GM12878 (cell line): ENCODE measurements at places on chromosomes 7 and 10. TPM values are rescaled to one million over a fixed set of nuclear protein-coding genes. Genes with fewer than 3 reads are reported as not detected.
A peak's percentile ranks its signal among the peaks of the same experiment; 100 is the strongest.

DNA sequence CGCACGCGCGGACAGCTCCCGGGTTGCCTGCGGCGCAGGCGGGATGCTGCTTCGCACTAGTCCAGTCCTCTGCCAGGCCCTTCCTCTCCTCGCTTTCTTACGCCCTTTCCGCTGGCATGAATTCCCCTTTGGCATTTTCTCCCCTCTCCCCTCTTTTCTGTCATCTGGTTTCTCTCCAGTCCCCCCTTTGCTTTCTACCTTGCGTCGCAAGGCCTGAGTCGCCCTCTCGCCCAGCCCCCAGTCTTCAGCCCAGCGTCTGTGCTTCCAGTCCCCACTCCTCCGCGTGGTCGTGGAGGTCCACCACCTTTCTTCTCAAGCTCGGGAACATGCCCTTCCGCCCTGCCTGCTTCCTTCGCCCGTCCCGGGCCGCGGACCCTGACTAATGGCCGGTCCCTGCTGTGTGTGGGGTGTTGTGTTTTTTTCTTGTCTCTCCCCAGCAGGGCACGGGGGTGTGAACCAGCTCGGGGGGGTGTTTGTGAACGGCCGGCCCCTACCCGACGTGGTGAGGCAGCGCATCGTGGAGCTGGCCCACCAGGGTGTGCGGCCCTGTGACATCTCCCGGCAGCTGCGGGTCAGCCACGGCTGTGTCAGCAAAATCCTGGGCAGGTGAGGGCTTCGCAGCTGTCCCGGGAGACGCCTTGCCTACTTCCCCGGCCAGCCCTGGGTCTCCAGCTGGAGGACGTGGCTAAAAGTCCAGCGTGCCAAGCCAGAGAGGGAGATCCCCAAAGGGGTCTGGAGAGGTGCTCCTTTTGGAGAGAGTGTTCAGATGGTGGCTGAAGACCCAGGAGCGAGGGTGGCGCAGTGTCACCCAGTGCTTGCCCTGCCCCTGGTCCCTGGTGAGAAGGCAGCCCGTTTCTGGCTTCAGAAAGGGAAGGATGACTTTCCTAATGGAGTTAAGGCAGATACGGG lies 4.2 kb downstream of the PAX2 start:
- no peak overlapping the region for H3K27ac ChIP-seq
- no peaks in the 10 kb centered on the region for H3K4me1 ChIP-seq
- DNase-seq: no peak
- H3K4me3 ChIP-seq: no peak overlapping the region

The H2BK1 gene
- 0.54 TPM in 1 of 2 replicates, not detected in the other for total RNA-seq

The ADGRA1 gene
- total RNA-seq: not detected in 2 replicates

GRCh38 chr10:26994743-26995142 lies 105.6 kb downstream of the ANKRD26 start:
- no peak for DNase-seq
- no peaks in the 10 kb centered on the region for H3K36me3 ChIP-seq
- no peaks in the 10 kb centered on the region for H3K4me1 ChIP-seq
- no peaks in the 10 kb centered on the region for H3K27me3 ChIP-seq
- H3K27ac ChIP-seq: no peak overlapping the region

DNA sequence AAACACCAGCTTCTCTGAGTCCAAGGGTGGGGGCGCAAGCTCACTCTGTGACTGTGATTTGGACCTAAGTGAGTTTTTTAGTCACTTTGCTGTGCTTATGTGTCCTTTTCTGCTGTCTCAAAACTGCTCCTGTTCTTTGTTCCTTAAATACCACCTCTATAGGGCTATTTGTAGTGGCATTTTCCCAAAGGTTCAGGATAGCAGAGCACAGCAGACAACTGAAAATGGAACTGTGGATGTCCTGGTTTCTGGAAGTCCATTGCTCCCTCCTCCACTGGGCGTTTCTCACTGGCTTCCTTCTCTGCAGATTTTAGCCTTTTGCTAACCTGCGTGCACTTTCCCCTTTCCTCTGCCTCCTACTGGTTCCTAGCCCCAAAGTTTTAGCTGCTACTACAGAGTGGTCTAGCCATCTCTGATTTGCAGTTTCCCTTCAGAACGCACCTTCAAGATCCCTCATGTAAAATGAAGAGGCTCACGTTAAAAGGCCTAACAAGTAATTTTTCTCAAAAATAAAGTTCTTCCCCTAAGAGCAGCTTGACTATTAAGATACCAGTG lies 25.6 kb downstream of the BLVRA start:
- no peak for DNase-seq
- H3K36me3 ChIP-seq: peaks cover 4% of the 10 kb centered on the region; the same call in 1 of the 2 replicates
- H3K4me1 ChIP-seq: peaks cover 16% of the 10 kb centered on the region
- H3K4me3 ChIP-seq: peak overlapping the region; percentile 21
- H3K27me3 ChIP-seq: no peaks in the 10 kb centered on the region

GRCh38 chr10:71561003-71561574 lies 158.5 kb downstream of the C10orf105 start:
- 0 out of 2 replicates have a peak, but pooled peaks cover 4% of the 10 kb centered on the region for H3K27me3 ChIP-seq
- no peaks in the 10 kb centered on the region for H3K4me1 ChIP-seq
- no peak overlapping the region for H3K4me3 ChIP-seq

GRCh38 chr7:25122373-25122772 lies 2.7 kb downstream of the CYCS start:
- H3K4me1 ChIP-seq: peaks cover 31% of the 10 kb centered on the region
- H3K36me3 ChIP-seq: peaks cover 19% of the 10 kb centered on the region
- H3K4me3 ChIP-seq: 0 out of 2 replicates have a peak overlapping the region, but pooled peaks have one; percentile 21
- no peak for DNase-seq
- no peak overlapping the region for H3K27ac ChIP-seq
- H3K27me3 ChIP-seq: no peaks in the 10 kb centered on the region

DNA sequence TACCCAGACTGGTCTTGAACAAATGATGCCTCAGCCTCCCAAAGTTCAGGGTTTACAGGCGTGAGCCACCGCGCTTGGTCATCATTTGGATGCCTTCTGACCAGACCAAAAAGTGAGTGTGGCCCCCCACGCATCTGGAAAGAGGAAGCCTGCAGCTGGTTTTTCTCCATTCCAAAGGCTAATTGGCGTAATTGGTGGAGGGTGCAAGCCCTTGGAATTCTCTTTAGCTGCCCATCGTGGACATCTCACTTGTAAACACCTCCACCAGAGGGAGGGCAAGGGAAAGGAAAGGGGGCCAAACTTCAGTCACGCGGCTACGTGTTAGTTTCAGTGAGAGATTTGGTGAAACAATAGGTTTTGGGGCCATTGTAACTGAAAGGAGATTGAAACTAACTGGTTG lies 4.1 kb upstream of the ARHGAP21 start:
- DNase-seq: no peak
- no peak overlapping the region for H3K27ac ChIP-seq
- no peaks in the 10 kb centered on the region for H3K36me3 ChIP-seq

The PKD2L1 gene
- total RNA-seq: 0.05 and 0.08 TPM in 2 replicates

GRCh38 chr7:149209518-149210269 lies 14.3 kb downstream of the ZNF282 start:
- no peak for DNase-seq
- H3K27me3 ChIP-seq: no peaks in the 10 kb centered on the region
- H3K36me3 ChIP-seq: peaks cover 36% of the 10 kb centered on the region

DNA sequence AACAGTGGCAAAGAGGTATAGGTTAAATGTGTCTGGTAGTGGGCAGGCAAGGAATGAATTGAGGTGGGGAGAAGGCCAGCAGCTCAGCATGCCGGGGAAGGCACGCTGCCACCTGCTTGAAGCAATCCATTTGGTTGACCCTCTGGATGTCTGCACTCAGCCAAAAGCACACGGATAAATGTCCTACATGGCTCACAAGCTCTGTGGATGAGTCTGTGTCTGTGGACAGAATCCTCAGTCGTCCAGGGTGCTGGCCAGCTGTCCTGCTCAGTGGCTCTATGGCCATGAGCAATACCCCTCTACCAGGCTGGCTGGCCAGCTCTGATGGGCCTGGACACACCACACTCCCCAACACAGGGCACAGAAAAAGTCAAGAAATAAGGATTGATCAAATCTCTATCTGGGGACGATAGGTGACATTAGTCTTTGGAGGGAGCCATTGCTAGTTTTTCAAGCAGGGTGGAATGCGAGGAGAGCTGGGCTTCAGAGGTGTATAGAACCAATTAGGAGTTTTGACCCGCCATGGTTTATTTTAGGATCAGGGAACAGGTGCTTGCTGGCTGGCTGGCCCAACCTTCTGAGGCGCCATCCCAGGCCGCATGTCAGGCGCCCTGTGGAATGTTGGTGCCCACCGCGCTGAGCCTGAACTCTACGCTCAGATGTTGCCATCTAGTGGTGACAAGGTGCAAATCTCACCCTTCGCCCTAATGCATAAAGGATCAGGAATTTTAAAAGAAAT lies 493.4 kb downstream of the TNS3 start:
- no peaks in the 10 kb centered on the region for H3K4me1 ChIP-seq
- H3K27ac ChIP-seq: no peak overlapping the region
- no peaks in the 10 kb centered on the region for H3K36me3 ChIP-seq
- H3K4me3 ChIP-seq: no peak overlapping the region

The GNGT1 gene
- not detected in 2 replicates for total RNA-seq

- peak; percentile 96 for DNase-seq
- peak within 1 kb of the TSS; percentile 81 for H3K4me3 ChIP-seq
- H3K27ac ChIP-seq: peak within 1 kb of the TSS; percentile 41
- no peaks in the 10 kb centered on the region for H3K27me3 ChIP-seq
These were observed at the start of gene MCM10 for GRCh38 chr10:13160934-13161856. Gene MCM10 (plus strand): TSS chr10:13161558. CDS start chr10:13164203, 2,645 bp downstream.

- no peaks in the 10 kb centered on the region for H3K36me3 ChIP-seq
- H3K27ac ChIP-seq: no peak overlapping the region
- H3K27me3 ChIP-seq: no peaks in the 10 kb centered on the region
- H3K4me3 ChIP-seq: no peak overlapping the region
- H3K4me1 ChIP-seq: no peaks in the 10 kb centered on the region
These were observed 239.5 kb upstream of the PITRM1 start for GRCh38 chr10:3412071-3412582.

- DNase-seq: no peak
- no peaks in the 10 kb centered on the region for H3K4me1 ChIP-seq
- no peak overlapping the region for H3K27ac ChIP-seq
- no peaks in the 10 kb centered on the region for H3K36me3 ChIP-seq
These were observed 34.3 kb upstream of the ZNF32 start for GRCh38 chr10:43682956-43683355.

- H3K4me3 ChIP-seq: no peak overlapping the region
- H3K27me3 ChIP-seq: no peaks in the 10 kb centered on the region
- no peak overlapping the region for H3K27ac ChIP-seq
These were observed 241.2 kb downstream of the DNAJB9 start for GRCh38 chr7:108810756-108811385.

The IFIT1 gene
- 18.8 and 22.5 TPM in 2 replicates for total RNA-seq

- H3K4me1 ChIP-seq: no peaks in the 10 kb centered on the region
- H3K36me3 ChIP-seq: no peaks in the 10 kb centered on the region
- H3K4me3 ChIP-seq: no peak overlapping the region
- no peak for DNase-seq
- H3K27ac ChIP-seq: no peak overlapping the region
These were observed 78.3 kb upstream of the SLC26A5 start for GRCh38 chr7:103524042-103524907.

DNA sequence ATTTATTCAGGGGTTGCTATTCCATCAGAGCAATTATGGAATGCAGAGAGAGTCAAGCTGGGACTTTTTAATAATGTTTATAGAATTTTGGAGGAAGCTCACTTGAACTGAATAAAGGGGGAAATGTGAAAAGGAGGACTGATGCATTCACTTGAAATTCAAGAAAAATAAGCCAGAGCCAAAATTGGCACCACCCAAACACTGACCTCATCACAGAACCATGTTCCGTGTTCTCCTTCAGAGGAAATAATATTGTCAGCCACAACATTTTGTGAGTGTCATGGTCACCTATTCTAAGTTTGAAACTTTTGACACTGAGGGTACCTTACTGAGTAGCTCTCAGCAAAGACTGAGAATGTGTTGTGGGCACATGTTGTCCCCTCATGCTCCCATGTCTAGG lies 207.0 kb downstream of the ANK3 start:
- no peak for DNase-seq
- no peaks in the 10 kb centered on the region for H3K4me1 ChIP-seq
- no peaks in the 10 kb centered on the region for H3K36me3 ChIP-seq

DNA sequence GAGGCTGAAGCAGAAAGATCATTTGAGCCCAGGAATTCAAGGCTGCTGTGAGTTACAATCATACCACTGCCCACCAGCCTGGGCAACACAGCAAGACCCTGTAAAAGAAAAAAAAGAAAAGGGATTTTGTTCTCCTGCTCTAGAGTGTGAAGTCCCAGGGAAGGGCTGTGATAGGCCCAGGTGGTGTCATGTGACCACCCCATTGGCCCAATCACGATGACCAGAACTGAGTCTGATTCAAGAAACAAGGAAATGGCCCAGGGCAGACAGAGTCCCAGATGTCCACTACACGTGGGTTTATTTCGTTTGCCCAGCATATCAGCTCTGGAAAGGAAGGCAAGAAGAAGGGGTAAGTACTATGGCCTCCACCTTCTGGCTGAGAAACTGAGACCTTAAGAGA lies 81.3 kb upstream of the CUX1 start:
- H3K4me1 ChIP-seq: peaks cover 31% of the 10 kb centered on the region
- H3K27me3 ChIP-seq: no peaks in the 10 kb centered on the region
- no peak overlapping the region for H3K27ac ChIP-seq
- DNase-seq: no peak

DNA sequence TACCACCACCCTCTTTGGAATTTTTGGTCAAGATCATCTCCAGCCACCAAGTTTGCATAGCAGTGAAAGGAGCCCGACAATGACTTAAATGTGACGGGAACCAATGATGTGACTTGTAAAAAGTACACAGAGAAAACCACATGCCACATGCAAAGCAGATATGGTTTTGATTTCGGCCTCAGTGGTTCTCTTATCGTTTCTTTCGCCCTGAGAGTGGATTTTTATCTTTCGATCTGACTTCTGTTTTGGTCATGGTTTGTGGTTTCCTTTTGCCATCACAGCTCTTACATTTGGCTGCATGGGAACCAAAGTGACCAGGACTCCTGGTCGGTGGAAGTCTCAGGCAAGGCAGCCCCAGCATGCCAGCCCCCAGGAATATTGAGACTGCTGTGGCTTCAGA lies 31.5 kb downstream of the TCF7L2 start:
- H3K36me3 ChIP-seq: no peaks in the 10 kb centered on the region
- H3K4me3 ChIP-seq: no peak overlapping the region
- H3K4me1 ChIP-seq: no peaks in the 10 kb centered on the region; the same call in none of the 2 replicates

DNA sequence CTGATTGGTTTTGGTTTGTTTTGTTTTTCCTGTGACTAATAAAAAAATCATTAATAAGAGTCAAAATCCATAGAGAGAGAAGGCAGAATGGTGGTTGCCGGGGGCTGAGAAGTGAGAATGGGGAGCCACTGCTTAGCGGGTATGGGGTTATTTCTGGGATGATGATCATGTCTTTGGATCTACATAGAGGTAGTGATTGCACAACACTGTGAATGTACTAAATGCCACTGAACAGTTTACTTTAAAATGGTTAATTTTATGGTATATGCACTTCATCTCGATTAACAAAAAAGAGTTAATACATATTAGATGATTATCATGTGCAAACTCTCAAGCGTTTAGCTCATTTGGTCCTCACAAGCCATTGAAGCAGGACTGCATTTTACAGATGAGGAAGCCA lies 342.9 kb downstream of the ELMO1 start:
- no peaks in the 10 kb centered on the region for H3K27me3 ChIP-seq
- DNase-seq: no peak

The DNTT gene
- total RNA-seq: 0.10 TPM in 1 of 2 replicates, not detected in the other

DNA sequence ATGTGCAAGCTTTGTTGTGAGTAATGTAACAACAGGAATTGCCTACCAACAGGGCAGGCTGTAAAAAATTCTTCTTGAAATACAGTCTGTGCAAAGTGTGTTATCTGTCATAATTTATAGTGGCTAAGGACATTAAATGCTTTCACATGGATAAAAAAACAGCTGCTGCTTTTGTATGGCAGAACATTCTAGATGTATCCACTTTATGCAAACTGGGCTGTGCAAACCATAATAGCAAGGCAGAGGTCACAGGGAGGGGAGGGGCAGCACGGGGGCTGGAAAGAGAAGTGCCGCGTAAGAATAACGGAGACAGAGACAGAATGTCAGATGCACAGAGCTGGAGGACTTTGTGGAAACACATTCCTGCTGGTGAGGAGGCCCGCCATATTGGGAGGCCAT lies 86.1 kb downstream of the VOPP1 start:
- H3K27ac ChIP-seq: no peak overlapping the region
- H3K4me1 ChIP-seq: peaks cover 7% of the 10 kb centered on the region
- DNase-seq: no peak
- H3K36me3 ChIP-seq: peaks cover 45% of the 10 kb centered on the region

The LRRC72 gene
- not detected in 2 replicates for total RNA-seq
